Muscle of leg (tissue), 16 donors: ENCODE measurements at places on chromosomes 16 and 17. TPM values are rescaled to one million over a fixed set of nuclear protein-coding genes. Genes with fewer than 3 reads are reported as not detected.

- peak overlapping the region; percentile 100 for H3K27ac ChIP-seq
- H3K4me1 ChIP-seq, result peaks cover 7% of the 10 kb centered on the region
- peaks cover 4% of the 10 kb centered on the region for H3K36me3 ChIP-seq
Observed at GRCh38 chr17:39462631-39463375, 1.5 kb downstream of the CDK12 start.

DNA sequence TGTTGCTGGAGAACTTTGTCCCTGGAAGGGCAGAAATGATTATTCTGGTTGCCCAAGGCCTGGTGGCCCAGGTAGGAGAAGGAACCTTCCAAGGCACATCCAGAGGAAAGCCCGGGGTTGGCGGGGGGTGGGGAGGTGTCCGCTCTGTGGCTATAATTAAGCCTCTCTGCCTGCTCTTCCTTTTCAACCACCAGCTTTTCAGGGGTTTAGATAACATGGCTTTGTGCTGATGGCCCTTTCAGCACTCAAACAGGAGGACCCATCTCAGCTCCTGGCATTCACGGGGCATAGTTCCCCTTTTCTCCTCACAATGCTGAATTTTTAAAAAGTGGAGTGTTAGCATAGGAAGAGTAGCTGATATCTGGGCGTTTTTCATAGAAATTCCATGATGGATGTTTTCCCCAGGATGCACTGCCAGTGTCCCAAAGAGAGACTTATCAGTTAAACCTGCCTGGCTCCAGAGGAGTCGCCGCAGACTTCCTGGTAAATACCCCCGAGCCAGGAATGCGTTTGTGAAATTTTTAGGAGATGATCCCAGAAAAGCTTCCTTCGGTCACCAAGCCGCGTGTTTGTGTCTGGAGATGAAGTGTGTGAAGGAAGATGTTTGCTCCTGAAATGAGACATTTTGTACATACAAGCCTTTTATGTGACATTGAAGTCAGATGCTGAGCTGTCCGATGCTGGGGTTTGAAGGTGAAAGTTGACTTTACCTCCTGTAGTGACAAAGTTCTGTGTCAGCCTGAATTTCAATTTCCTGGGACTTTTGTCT lies 188.5 kb downstream of the MSI2 start:
- DNase-seq, result no peak
- H3K4me1 ChIP-seq, result peaks cover 51% of the 10 kb centered on the region
- no peaks in the 10 kb centered on the region for H3K36me3 ChIP-seq
- H3K27me3 ChIP-seq, result peaks cover 3% of the 10 kb centered on the region

GRCh38 chr17:79104898-79105600 lies 30.4 kb downstream of the ENGASE start:
- H3K27me3 ChIP-seq, result peaks cover 60% of the 10 kb centered on the region
- H3K27ac ChIP-seq, result no peak overlapping the region
- H3K4me1 ChIP-seq, result peaks cover 10% of the 10 kb centered on the region

DNA sequence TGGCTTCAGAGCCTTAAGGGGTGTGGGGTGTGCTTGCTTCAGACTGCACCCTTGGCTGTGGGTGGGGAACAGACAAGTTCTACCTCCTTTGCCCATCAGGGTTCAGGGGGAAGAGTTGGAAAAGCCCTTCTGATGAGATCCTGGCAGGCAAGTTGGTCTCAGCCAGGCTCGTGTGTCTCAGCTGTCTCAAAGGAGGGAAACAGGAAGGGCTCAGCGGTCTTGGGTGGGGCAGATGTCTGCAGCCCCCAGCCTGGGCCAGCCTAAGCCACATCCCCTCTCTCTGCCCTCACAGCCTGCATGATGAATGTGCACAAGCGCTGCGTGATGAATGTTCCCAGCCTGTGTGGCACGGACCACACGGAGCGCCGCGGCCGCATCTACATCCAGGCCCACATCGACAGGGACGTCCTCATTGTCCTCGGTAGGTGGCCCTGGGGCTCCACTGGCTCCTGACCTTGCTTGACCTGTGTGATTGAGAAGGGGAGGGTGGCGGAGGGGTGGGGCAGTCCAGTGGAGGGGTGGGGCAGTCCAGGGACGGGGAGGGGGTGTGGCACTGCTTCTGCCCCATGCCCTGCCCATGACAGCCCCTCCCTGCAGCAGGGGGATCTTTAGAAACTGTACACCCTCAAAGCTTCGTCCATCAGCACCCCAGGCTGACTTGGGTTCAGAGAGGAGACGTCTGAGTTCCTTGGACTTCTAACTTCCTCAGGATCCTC lies 199.5 kb downstream of the PRKCB start:
- H3K36me3 ChIP-seq, result no peaks in the 10 kb centered on the region
- no peak for DNase-seq
- H3K4me3 ChIP-seq, result no peak overlapping the region

DNA sequence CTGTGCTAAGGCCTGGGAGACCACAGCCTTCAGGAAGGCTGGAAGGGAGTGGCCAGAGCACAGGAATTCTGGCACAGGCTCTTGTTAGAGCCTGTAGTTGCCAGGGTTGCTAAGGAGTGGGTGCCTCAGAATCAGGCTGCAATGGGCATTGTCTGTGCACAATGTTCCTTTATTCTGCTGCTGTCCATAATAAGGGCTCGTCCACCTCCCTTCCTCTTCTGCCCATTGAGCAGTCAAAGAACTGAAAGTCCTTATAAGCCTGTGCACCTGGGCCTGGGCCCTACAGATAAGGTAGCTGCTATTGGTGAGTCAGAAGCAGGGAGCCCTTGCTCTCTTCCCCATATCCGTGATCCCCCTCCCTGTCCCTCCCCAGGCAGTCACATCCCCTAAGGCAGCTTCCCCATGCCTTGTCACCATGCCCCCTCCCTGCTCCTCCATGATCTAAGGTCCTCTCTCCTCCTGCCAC lies 5.4 kb upstream of the CNGB1 start:
- H3K4me1 ChIP-seq, result no peaks in the 10 kb centered on the region
- H3K27ac ChIP-seq, result no peak overlapping the region
- H3K36me3 ChIP-seq, result no peaks in the 10 kb centered on the region
- H3K27me3 ChIP-seq, result no peaks in the 10 kb centered on the region
- H3K4me3 ChIP-seq, result no peak overlapping the region

- no peak overlapping the region for H3K4me3 ChIP-seq
- DNase-seq, result no peak
- H3K36me3 ChIP-seq, result peaks cover 49% of the 10 kb centered on the region
Observed at GRCh38 chr17:48123111-48123510, 15.5 kb downstream of the SNX11 start.

- peaks cover 6% of the 10 kb centered on the region for H3K27me3 ChIP-seq
- no peak overlapping the region for H3K4me3 ChIP-seq
- H3K27ac ChIP-seq, result peak overlapping the region; percentile 98
- DNase-seq, result peak; percentile 98
- H3K4me1 ChIP-seq, result peaks cover 62% of the 10 kb centered on the region
Observed at GRCh38 chr17:50258647-50259476, 15.4 kb upstream of the TMEM92 start.

GRCh38 chr17:67675481-67675880 lies 42.3 kb upstream of the NOL11 start:
- H3K27ac ChIP-seq, result no peak overlapping the region
- no peak for DNase-seq
- no peaks in the 10 kb centered on the region for H3K27me3 ChIP-seq
- no peak overlapping the region for H3K4me3 ChIP-seq

GRCh38 chr17:31529841-31530251 lies 138.4 kb downstream of the RAB11FIP4 start:
- H3K27me3 ChIP-seq, result no peaks in the 10 kb centered on the region
- H3K27ac ChIP-seq, result no peak overlapping the region
- no peak overlapping the region for H3K4me3 ChIP-seq
- no peak for DNase-seq
- no peaks in the 10 kb centered on the region for H3K36me3 ChIP-seq

DNA sequence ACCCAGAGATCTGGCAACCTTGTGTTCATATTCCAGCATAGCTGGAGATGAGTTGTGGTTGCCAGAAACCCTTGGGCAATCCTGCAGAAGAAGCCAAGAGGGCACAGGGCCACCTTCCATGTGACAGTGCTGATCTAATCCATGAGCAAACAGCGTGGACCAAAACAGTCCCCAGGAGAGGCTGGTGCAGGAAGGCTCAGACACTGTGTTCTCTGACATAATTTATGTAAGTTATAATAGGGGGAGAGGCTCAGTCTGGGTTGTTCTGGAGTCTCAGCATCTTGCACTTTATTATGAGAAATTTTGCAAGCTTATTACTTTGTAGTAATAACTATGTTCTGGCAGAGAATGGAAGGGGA lies 273.9 kb downstream of the HAPSTR1 start:
- no peaks in the 10 kb centered on the region for H3K36me3 ChIP-seq
- peak; percentile 45 for DNase-seq
- H3K27me3 ChIP-seq, result no peaks in the 10 kb centered on the region

- H3K4me1 ChIP-seq, result peaks cover 69% of the 10 kb centered on the region
- no peaks in the 10 kb centered on the region for H3K36me3 ChIP-seq
- DNase-seq, result no peak
Observed at GRCh38 chr17:78266771-78267170, 35.3 kb downstream of the TMEM235 start.

DNA sequence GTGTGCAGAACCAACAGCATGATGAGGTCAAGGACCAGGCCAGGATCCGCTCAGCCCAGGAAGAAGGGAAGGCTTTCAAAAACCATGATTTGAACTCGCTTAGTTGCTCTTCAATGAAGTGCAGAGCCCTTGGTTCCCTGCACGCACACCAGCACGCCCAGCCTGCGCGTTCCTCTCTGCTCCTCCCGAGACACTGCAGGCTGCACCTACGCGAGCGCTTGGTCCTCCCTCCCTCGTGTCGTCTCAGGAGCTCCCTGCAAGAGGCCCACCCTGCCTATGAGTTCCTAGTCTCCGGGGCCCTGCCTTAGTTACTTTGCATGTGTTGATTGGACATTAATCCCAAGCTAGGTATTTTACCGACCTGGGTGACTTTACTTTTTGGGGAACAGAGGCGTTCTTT lies 132.9 kb upstream of the TNRC6C start:
- peaks cover 22% of the 10 kb centered on the region for H3K4me1 ChIP-seq
- no peaks in the 10 kb centered on the region for H3K36me3 ChIP-seq
- no peak for DNase-seq
- no peak overlapping the region for H3K27ac ChIP-seq
- peaks cover 9% of the 10 kb centered on the region for H3K27me3 ChIP-seq
- no peak overlapping the region for H3K4me3 ChIP-seq

DNA sequence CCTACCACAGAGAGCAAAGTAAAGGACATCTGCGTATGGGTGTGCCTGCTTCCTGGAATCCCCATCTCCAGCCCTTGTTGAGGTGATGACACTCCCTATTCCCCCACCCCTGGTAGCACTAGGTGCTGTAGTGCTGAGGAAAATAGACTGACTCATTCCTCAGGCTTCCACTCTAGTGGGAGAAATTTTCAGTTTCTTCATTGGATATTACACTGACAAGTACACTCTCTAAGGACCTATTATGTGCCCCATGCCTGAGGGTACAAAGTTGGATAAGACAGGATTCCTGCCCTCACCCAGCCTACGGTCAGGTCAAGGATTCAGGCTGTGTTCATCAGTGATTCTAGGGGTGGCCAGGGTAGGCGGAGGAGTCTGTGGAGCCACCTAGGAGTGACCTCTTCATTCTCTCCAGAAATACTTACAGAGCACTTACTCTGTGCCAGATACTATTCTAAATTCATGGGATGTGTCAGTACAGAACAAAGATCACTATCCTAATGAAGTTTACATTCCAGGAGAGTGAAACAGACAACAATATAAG lies 4.5 kb upstream of the ZC3H7A start:
- H3K27ac ChIP-seq, result no peak overlapping the region
- H3K4me3 ChIP-seq, result no peak overlapping the region
- peaks cover 24% of the 10 kb centered on the region for H3K4me1 ChIP-seq

Gene ARL5C
- total RNA-seq, result 0.31 TPM

Gene NOD2
- 1.5 TPM for total RNA-seq
